ENCODE measurements at places on chromosomes 16 and 17. TPM values are rescaled to one million over a fixed set of nuclear protein-coding genes. Genes with fewer than 3 reads are reported as not detected.

Gene PRAC2
- total RNA-seq: not detected

GRCh38 chr17:71260366-71260940 lies 860.4 kb upstream of the SOX9 start:
- no peak overlapping the region for H3K4me3 ChIP-seq
- no peaks in the 10 kb centered on the region for H3K4me1 ChIP-seq
- no peak overlapping the region for H3K27ac ChIP-seq
- H3K36me3 ChIP-seq: no peaks in the 10 kb centered on the region
- H3K27me3 ChIP-seq: no peaks in the 10 kb centered on the region

DNA sequence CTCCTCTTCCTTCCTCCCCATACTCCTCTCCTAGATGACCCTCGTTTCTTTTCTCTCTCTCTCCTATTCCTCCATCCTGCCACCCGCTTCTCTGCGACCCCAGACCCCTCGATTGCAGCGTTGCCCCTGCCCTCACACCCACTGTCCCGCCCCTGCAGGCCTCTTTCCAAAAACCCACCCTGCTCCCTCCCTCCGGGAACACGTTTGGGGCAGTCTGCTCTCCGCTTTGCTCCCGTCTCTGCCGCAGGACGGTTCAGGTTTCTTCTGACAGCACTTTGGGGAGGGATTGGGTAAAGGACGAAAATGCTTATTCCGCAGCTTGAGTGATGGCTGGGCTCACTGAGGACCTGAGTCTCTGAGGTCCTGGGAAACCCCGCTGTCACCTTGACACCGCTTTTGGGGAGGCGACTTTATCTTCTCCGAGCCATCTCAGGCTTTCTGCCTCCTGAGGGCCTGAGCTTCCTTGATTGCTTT lies 690 bp downstream of the NDE1 start:
- H3K4me1 ChIP-seq: peaks cover 14% of the 10 kb centered on the region
- H3K27me3 ChIP-seq: no peaks in the 10 kb centered on the region
- H3K4me3 ChIP-seq: peak overlapping the region; percentile 84

- no peaks in the 10 kb centered on the region for H3K4me1 ChIP-seq
- H3K4me3 ChIP-seq: no peak overlapping the region
- no peaks in the 10 kb centered on the region for H3K36me3 ChIP-seq
- H3K27ac ChIP-seq: no peak overlapping the region
- no peaks in the 10 kb centered on the region for H3K27me3 ChIP-seq
Measured at GRCh38 chr16:54052271-54052670, 234.3 kb downstream of the IRX3 start.

Data from naive thymus-derived CD4-positive, alpha-beta T cell (primary cell).